ENCODE measurements at places on chromosomes 3 and 15. TPM values are rescaled to one million over a fixed set of nuclear protein-coding genes. Genes with fewer than 3 reads are reported as not detected.
A peak's percentile ranks its signal among the peaks of the same experiment; 100 is the strongest.

GRCh38 chr3:47003056-47003410 is 23.6 kb downstream of the NBEAL2 start:
- DNase-seq, result no peak

Gene DGKG
- not detected for total RNA-seq

DNA sequence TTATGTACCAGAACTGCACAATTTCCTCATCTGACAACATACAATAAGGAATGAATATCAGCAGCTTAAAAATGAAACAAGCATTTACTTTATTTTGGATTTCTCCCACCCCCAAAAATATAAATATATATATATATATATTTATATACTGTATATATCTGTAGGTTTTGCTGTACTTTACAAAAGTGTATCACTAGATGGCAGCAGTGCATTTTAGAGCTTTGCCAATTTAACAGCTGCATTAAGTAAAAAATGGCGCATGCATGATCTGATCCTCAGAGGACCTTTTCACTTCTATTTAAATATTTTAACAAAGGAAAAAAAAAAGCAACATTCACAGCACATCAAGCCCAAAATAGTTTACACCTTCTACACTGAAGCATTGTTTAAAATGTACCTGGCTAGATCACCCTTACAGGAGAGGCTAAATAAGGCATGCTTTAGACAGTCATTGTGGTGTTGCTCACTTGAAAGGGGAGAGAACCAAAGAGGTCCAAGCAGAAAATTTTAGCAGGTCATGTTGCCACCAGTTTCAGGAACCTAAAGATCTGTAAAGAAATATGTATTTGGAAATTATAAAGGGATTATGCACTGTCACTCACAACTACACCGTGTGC is 72.6 kb downstream of the NPTN start:
- no peak for DNase-seq

Gene MYZAP
- total RNA-seq, result 1.1 TPM

GRCh38 chr3:127590282-127590592 is 296 bp downstream of the TPRA1 start:
- peak; percentile 6 for DNase-seq

GRCh38 chr15:30065025-30065801 is 17.5 kb upstream of the GOLGA8J start:
- DNase-seq, result no peak

Gene FOXB1
- total RNA-seq, result 0.14 TPM

DNA sequence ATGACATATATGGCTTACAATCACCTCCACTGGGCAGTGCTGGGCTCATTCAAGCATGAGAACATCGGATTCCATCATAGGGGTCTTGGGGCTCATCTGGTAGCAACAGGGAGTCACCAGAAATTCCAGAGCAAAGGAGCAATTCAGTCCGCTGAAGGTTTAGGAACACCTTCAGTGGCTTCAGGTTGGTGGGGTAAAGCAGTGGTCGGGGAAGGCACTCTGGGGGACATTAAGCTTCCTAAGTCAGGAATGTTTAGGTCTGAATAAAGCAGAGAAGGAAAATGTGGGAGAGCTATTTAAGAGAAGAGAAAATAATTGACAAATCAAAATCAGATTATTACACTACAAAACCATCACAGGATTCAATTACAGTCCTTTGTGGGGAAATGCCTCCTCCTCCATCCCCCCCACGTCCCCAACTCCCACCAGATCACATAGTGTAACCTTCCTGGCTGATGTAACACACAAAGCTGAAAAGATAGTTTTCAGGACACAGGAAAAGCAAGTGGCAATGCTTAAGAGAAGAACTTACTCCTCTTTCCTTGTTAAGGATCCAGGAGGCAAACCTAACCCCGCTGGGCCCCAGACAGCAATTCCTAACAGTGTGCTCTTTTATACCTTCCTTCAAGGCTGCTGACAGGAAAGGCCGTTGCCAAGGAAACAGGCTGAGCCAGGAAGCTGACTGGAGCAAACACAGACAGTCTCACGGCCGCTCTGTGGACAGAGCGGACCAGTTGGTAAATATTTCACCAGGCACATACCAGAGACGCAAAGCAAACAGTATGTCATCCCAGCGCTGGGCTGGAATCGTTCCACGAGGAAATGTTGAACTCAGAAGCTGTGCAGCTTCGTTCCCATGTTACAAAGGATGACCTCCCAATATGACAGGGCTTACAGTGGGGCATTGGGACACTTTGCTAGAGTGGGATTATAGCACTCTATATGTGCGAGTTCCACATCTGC is 57.5 kb upstream of the LMCD1 start:
- no peak for DNase-seq

DNA sequence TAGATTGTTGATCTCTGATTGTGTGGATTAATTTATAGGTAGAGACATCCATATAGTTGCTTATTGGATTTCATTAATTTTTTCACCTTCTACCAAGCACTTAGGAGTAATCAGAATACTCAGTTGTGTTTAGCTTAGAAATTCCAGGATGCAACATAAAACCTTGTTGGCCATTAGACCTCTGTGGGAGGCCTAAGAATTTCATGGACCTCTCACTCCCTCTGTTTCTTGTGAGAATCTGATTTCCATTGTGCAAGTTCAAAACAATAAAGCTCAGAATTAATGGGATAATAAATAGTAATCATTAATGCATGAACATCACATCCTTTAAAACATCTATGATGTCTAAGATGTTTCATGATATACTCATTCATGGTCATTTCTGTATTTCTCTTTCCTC is 332.4 kb downstream of the GRM7 start:
- DNase-seq, result no peak

- DNase-seq, result no peak
Measured at GRCh38 chr3:188394623-188395022, 240.7 kb downstream of the LPP start.

Gene P2RY13
- not detected for total RNA-seq

DNA sequence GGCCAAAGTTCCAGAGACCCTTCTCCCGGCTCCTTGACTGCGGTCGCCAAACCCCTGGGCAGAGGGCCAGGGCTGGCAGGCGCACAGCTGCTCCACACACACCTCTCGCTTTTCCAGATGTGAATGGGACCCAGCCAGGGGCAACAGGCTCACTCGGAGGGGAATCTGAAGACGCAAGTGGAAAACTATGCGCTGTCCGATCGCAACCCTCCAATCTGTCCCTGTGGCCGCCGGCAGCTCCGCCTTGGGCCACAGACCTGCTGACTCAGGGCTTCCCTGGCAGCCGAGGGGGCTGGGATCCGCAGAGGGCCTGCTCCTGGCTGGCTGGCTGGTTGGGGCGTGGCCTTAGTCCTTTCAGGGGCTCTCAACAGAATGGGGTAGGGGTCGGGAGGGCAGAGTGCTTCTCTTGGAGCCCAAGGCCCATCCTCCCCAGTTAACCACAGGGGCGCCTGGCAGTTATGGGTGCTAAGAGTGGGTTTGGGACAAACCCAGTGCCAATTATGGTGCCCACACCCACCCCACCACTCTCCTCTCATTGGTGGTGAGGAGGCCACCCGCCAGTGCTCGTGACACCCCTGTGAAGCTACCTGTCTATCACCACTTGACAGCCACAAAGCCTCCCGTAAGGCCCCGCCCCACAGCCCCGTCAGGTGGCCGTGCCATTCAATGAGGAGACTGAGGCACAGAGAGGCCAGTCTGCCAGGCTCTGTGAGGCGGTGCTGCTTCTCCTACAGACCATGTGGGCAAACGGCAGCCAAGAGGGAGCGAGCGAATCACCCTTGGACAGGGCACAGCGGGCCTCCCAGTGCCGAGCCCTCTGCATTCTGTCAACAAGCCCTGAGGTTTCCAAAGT is 53.8 kb downstream of the IQSEC1 start:
- no peak for DNase-seq

- DNase-seq, result no peak
Measured at GRCh38 chr3:160069986-160070385, 81.4 kb downstream of the IL12A start.

DNA sequence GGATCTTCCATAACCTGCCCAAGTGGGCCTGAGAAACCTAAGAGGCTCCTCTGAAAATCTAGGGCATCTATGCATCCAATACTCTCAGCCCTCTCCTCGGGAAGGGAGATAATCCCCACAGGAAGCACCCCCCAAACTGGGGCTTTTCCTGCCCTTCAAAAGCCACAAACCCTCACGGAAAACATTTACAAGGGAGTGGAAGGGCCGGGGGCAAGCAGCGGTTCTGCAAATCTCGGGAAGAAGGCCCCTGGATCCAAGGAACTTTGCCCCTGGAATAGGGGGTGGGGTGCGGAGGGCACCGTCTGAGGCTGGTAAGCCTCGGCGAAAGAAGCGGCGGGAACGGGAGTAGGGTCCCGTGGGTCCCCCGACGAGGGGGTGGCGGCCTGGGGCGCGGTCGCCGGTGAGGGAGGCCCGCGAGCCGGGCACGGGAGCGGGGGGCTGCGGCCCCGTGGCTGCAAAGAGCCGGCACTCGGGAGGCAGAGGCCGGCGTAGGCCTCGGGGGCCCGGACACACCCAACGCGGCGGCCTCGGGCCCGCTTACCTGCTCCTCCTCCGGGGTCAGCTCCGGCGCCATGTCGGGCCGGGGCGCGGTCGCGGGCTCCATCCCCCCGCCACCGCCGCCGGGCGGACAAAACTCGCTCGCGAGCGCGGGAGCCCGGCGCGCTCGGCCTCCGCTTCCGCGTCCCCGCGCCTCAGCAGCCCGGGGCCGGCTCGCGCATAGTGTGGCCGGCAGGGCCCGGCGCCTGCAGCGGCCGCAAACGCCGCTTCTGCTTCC is 755 bp downstream of the PTPN9 start:
- DNase-seq, result peak; percentile 8

DNA sequence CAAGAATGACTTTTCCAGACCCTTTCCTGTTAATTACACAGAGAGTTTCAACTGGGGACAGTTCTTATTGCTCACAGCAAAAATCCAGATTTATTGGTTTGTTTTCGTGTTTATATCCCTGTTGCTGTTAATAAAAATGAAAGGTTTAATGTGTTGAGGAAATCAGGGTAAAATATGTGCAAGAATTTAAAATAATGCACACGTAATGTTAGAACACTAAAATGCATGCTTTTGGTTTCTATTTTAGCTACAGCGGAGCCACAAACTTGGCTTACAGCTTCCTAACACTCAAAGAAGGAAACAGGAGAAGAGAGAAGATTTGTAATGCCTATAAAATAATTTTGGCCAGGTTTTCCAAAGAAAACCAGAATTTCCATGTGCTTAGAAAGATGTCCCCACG is 62.7 kb downstream of the CASR start:
- DNase-seq, result no peak

Gene AADAC
- not detected for total RNA-seq

DNA sequence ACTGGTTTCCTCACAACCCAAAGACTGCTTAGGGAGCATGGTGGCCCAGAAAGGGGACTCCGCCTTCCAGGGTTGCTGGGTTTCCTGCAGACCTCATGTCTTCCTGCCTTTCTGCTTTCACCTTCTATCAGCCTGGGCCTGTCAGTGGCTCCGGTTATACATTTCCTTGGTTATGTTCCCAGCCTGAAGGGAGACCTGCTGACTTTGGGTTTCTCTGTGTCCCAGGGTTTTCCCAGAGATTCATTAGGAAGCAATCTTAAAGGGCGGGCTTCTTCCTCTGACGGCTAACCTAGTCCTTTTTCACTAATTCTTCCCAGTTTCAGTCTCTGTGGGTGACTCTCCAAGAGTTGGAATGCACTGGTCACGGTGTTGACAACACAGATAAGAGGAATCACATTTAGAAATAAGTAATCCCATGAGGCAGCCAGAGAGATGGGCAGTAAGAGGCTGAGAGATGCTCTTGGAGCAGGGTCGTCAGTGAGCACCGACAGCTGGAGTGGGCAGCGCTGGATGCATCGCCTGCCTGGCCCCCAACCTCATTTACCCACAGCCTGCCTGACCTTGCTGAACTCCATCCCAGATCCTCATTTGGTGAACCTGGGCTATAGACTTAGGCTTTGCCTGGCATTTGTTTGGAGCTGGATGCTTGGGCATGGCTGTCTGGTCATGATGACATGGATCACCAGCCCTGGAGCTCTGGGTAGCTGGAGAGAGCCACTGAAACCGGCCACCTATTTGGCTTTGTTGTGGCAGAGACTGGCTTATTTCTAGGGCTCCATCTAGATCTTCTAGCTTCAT is 10.0 kb upstream of the EHD4 start:
- no peak for DNase-seq

Gene ARPP21
- total RNA-seq, result not detected

- no peak for DNase-seq
Measured at GRCh38 chr15:79339588-79340314, 28.8 kb downstream of the TMED3 start.

DNA sequence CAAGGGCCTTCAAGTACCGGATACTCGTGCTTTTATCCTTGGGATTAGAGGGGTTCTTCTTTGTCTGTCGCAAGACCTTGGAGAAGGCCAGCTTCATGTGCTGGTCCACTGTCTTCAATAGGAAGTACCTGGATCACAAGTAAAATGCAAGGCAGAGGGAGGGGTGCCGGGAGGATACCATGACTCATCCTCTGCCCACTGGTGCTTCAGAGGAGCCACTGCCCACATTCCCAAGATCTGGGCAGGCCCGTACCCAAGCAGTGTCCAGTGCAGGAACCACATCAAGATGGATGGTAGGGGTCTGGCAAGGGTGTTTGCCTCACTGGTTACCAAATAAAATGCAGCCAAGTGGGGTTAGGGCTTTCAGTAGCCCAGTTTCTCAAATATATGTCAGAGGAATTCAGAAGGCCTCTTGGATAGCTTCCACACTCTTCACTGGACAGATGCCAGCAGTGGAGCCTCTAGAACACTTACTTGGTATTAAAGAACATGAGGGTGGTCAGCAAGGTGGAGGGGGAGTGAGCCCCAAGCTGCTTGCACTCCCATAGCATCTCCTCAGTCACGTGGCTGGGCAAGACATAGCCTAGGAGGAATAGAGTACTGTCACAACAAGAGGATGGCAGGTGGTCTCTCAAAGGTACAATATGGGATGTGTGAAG is 3.6 kb upstream of the IMPDH2 start:
- DNase-seq, result no peak

DNA sequence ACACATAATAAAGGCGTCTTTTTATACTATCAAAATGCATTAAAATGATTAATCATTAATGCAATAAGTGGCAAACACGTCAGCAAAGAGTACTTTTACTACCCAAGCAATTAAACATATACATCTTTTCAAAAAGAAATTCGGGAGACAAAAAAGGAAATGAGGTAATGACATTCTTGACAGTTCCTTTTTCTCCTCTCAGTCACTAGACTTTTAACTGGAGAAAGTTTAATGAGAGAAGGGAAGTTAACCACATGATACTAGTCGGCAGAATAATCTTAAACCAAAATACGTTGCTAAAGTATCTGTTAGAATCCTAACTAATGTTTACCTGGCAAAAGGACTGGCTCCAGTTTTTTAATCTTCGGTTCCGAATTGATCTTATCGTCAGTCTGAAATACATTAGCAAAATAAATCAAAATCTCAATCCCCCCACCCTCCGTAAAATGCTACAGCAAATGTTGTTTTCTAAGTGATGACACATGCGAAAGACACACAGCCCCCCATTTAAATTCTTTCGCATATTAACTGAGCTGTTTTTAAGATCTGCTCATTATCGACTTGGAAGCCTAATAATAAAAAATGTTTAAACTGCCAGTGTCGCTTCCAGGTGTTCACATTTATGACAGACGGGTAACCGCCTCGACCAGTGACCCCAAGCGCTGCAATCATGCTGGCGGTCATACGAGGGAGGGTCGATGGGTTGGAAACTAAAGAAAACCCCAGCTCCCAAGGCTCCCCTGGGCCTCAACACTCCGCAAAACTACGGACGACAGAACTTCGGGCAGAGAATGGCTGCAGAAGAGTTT is 778 bp downstream of the MTMR10 start:
- DNase-seq, result no peak

GRCh38 chr3:58635371-58636285 is 30.9 kb downstream of the FAM3D start:
- DNase-seq, result no peak

Measured in CD4-positive, alpha-beta T cell (primary cell).